ENCODE measurements at places on chromosomes 16 and 17.
A peak's percentile ranks its signal among the peaks of the same experiment; 100 is the strongest.

DNA sequence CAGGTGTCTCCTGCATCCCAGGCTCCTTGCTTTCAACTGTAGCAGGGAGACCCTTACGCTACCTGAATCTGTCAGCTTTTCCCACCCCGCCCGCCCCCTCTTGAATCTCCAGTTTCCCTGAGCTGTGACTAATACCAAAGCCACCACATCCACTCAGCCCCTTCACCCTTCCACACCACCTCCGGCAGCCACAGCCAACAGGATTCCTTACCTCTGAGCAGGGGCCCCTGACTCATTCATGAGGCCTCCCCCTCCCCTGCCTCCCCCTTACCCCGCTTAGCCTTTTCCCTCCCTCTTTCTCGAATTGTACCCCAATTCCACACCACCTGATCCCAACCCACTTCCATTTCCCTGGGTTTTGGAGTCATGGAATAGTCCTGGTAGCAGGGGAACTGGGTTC is 2.3 kb downstream of the STX1B start:
- no peak for DNase-seq

DNA sequence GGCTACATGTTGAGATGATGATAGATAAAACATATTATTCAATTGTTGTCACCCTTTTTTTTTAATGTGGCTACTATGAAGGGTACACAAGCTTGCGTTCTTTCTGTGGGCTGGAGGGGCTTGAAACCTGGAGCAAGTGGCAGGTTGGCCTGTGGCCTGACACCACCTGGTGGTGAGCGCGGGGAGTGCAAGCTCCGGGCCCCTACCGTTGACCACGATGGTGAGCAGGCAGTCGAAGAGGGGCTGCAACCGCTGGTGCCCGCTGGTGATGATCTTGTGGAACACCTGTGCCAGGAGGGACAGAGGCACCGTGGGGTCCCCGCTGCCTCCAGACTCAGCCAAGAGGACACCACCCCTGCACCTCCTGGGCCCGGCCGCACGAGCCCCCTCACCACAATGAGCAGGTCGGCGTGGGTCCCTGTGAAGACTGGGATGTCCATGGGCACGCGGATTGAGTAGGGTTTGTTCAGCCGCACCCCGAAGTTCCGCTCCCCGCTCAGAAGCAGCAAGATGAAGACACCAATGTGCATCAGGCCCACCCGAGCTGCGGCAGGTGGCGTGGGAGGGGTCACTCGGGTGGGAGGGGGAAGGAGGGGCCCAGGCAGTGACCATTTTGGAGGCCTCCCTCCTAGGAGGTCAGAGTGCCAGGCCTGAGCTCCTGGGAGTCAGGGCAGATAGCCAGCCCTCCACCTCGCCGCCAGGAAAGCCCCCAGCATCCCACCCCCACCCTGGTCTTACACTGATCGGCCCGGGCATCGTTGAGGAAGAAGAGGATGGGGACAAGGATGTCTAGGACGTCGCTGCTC is 14.4 kb downstream of the HID1 start:
- peak; percentile 67 for DNase-seq

DNA sequence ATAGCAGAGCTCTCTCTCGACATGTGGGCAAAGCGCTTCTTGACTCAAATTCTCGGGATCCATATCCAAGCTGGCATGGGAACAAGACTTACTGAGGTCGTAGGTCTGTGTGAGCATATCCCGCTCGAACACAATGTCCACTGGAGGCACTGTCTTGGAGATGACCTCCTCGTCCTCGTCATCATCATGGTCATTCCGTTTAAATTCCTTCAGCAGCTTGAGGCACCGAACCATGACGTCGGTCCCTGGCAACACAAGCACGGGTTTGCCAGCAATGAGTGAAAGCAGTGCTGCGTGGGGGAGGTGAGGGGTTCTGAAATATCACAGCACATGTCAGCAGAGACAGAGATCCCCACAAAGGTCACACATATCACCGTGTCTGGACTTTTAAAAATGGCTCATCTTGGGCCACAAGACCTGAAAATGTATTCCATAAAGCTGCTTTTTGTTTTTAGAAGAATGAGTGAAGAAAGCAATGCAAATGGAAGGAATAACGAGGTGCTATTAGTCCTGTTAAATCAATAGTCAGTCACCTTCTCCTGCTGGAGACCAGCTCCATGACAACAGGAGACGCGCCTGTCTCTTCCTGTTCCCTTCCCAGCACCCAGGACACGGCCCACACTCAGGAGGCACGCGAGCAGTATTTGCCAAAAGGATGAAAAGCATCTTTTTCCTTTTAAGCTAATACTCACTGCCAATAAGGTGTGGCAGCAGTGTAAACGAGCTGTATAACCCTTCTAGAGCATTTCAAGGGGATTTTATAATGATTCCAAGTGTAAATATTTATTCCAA is 37.9 kb downstream of the GTF3C1 start:
- no peak for DNase-seq

GRCh38 chr17:60525328-60525684 is 736 bp downstream of the APPBP2 start:
- no peak for DNase-seq

- DNase-seq: no peak
Measured at GRCh38 chr16:78985716-78986605, 614.6 kb downstream of the MAF start.

- no peak for DNase-seq
Measured at GRCh38 chr16:27925612-27926011, 137.9 kb downstream of the GSG1L start.

DNA sequence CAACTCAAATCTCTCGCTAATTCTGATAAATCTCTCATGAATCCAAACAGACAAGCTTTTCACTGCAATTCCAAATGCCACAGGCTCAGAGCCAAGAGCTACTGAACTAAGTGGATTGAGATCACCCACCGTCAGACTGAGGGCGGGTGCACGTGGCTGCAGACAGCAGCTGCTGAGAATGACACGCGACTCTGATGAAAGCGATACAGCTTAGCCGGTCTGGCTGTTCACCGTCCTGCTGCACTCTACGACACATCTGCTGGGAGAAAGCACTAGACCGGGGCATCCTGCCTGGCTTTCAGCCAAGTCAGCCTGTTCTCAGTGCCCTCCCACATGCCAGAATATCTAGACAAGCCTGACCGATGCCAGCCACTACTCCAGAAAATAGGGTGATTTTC is 42.6 kb downstream of the KLHDC4 start:
- no peak for DNase-seq

DNA sequence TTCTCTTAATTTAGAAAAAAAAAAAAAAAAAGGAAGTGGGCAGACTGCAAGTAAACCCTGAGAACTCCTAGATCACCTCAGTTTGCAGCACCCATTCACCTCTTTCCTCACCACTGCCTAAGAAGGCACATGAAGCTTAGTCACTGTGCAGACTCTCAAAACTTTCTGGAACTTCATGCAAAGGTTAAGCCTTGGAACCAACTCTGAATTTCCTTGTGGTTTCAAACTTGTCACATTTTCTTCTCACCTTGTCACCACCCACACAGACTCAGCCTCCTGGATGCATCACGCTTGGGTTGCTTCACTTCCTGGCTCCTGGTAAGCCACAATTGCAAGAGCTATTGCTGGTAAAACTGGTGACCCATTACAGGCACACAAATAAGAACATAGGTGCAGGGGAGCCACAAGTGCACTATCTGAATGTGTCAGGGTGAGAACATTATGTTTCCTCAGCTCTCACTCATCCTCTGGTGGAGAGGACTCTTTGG is 15.0 kb upstream of the CPD start:
- peak; percentile 69 for DNase-seq

DNA sequence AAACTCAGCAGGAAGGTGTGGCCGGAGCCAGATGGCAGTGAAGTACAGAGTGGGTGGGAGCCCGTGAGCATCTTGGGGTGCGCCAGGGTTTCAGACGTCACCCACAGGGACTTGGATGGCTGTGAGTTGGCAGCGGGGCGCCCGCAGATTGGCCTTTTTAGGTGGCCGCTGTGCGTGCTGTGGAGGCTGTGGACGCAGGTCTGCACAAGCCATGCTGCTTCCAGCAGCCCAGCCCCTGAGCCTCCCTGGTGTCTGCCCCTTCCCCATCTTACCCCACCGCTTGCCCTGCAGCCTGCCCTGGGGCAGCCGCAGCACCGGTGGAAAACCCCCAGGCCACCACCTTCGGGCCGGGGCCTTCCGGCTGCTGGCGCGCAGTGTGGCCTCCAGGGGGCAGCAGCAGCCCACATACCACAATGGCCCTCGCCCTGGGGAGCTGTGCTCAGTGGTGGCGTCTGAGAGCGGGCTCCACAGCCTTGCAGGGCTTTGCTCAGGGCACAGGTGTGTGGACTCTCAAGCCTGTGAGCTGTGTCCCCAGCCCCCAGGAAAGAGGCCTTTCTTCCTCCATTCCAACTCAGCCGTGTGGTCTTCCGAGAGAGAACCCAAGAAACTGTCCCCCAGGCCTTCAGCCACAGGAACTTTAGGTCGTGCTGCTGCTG is 11.8 kb downstream of the ENDOV start:
- peak; percentile 83 for DNase-seq

GRCh38 chr16:88533381-88533917 is 36.8 kb upstream of the ZC3H18 start:
- no peak for DNase-seq

DNA sequence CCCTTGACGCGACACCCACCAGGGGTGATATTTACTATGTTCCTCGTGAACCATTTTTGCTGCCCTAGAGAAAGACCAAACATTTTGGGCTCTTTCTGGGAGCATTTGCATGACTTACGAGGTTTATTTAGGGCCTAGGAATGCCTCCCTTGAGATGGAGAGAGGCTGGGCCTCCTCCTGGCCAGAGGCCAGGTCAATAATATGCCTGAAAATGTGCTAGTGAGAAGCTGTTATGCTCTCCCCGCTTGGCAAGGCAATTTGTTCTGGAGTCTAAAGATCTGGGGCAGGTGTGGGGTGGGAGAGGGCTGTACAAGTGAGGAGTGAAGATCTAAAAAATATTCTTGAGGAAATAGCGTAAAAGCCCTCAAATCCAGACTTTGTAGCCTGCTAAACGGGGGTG is 587.3 kb upstream of the CDH5 start:
- no peak for DNase-seq

DNA sequence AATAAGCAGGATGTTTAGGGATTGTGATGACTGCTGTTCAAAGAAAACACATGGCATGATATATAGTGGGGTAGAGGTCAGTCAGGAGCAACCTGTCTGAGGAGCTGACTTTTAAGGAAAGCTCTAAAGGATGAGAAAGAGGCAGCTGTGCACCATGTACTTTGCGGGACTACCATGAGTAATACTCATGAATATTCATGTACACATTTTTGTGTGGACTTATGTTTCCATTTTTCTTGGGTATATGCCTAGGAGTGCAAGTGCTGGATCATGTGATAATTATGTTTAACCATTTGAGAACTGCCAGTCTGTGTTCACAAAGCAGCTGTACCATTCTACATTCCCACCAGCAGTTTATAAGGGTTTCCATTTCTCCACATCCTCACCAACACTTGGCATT is 35.8 kb downstream of the BEAN1 start:
- DNase-seq: no peak

DNA sequence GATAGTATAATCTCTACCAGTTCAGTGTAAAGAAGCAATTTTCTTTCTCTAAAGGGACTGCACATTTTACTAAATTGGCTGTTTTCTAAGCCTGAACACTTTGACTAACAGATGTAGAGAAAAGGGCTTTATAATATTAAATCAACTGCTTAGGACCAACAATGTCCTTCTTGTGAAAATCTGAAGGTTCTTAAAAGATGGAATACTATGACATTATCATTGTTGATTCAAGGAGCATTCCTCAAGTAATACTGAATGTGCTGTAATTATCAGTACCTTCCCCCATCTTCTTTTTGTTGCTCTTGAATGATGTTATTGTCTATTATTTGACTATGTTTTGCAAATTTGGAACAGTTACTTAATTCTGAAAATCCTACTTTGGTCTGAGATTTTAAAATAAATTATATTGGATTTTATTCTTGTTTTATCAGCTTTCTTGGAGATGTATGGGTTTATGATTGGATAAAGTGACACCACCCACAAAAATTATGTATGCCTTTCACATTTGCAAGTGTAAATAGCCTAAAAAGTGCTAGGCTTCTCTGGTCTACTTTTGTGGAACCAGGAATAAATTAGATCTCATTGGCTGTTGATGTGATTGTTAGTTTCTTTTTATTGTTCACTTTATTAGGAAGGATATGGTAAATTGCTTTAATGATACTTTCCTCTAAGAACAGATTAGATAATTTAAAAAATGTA is 53.0 kb downstream of the TAOK1 start:
- DNase-seq: no peak

GRCh38 chr17:4232168-4232813 is 31.5 kb downstream of the ANKFY1 start:
- DNase-seq: no peak

- DNase-seq: no peak
Measured at GRCh38 chr17:38750312-38751121, 2.0 kb upstream of the PSMB3 start.

- no peak for DNase-seq
Measured at GRCh38 chr16:4372001-4372577, 441 bp downstream of the VASN start.

DNA sequence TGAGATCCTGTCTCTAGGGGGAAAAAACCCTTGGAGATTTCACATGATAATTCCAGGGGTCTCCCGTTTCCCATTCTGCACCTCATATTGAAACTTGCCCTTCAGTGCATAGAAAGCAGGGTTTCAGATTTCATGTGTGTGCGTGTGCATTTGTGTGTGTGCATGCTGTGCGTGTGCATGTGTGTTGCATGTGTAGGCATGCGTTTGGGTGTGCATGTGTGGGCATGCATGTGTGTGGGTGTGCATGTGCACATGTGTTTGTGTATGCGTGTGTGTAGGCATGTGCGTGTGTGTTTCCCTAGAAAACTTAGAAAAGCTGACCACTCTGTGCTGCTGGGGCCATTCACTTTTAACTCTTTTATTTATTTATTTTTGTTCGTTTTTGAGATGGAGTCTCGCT is 40.0 kb downstream of the IL21R start:
- DNase-seq: no peak

GRCh38 chr17:77321649-77322513 is 181.1 kb downstream of the SEC14L1 start:
- DNase-seq: no peak

DNA sequence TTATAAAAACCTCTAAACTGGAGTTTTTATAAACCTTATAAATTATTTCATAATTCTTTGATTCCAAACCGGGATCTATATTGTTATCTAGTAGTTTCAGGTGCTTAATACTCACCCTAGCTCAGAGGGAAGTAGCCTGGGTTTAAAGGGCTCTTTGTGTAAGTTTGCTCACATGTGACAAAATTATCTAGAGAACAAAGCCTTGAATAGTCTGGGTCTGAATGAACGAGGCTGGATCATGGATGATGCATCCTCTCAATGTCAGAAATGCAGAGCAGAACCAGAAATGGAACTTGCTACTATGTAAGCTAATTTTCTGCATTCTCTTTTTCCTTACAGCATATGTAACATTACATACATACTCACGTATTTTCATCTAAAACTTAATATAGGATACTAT is 103.9 kb upstream of the NETO2 start:
- DNase-seq: no peak

- DNase-seq: no peak
Measured at GRCh38 chr16:28496844-28497243, 2.4 kb downstream of the APOBR start.

Measured in activated T-helper 9 cell treated with anti-CD3 and anti-CD28 coated beads, Interleukin-2, amount 50 U/mL, for 16 hours (primary cell).